Activated T-cell treated with anti-CD3 and anti-CD28 coated beads, Interleukin-2, amount 50 U/mL, for 24 hours (primary cell): ENCODE measurements at places on chromosomes 7 and 10.

GRCh38 chr10:67473850-67474633 is 222.0 kb downstream of the CTNNA3 start:
- DNase-seq, result no peak

GRCh38 chr10:104080762-104081161 is 4.9 kb downstream of the COL17A1 start:
- no peak for DNase-seq

DNA sequence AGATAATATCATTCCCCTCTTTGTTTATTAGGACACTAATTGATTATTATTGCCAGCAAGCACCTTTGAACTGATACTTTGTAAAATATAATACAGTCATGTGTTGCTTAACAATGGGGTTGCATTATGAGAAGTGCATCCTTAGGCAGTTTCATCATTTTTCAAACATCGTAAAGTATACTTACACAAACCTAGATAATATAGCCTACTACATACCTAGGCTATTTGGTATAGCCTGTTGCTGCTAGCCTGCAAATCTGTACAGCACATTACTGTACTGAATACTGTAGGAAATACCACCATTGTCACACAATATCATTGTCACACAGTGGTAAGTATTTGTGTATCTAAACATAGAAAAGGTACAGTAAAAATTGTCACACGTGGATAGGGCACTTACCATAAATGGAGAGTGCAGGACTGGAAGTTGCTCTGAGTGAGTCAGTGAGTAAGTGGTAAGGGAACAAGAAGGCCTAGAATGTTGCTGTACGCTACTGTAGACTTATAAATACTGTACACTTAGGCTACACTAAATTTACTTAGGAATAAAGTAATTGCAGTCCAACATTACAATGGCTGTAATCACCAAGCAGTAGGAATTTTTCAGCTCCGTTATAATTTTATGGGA is 70.7 kb downstream of the LCOR start:
- no peak for DNase-seq

- DNase-seq, result no peak
Measured at GRCh38 chr10:97475936-97476594, 22.2 kb downstream of the MMS19 start.

DNA sequence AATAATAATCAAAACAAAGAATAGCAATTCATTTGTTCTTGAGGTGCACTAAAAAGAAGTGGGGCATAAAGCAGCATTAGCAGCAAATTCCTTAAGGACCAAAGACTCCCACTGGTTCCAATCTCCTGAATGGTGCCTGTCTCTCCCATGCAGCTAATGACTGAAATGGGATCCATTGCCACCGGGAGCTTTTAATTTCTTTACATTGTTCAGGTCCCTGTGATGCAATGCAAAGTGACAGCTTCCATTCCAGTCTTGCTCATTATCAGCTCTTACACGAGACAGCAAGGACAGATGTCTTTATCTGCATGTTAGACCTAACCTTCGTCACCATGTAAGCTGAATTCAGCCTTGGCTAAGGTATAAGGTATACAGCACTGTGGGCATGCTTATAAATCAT is 148.1 kb downstream of the POU6F2 start:
- DNase-seq, result no peak

DNA sequence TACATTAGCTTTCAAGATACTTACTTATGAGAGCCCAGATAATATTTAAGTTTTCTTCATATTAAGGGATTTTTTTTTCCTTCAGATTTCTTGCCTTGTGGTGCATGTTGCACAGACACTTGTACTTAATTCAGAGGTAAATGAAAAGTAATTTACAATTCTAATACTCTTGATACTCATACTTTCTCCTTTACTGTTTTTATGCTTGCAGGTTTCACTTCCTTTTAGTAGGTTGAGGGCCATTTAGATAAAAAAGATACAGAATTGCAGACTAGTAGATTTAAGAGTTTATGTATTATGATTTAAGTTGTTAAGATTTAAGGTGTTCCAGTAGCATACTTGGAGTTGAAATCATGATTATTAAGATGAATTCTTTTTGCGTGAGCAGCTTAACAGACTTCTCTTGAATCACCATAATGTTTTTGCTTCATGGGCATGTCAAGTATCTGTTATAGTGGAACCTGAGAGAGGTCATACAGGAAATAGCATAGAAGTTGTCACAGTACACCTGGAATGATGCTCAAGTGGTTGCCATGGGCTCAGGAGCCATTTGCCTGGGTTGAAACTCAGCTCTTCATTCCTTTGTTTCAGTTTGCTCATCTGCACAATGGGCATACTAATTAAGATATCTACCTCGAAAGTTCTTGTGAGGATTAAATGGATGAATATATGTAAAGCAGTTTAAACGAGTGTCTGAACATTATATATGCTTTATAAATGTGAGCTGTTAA is 174.8 kb upstream of the PRPS1L1 start:
- no peak for DNase-seq

DNA sequence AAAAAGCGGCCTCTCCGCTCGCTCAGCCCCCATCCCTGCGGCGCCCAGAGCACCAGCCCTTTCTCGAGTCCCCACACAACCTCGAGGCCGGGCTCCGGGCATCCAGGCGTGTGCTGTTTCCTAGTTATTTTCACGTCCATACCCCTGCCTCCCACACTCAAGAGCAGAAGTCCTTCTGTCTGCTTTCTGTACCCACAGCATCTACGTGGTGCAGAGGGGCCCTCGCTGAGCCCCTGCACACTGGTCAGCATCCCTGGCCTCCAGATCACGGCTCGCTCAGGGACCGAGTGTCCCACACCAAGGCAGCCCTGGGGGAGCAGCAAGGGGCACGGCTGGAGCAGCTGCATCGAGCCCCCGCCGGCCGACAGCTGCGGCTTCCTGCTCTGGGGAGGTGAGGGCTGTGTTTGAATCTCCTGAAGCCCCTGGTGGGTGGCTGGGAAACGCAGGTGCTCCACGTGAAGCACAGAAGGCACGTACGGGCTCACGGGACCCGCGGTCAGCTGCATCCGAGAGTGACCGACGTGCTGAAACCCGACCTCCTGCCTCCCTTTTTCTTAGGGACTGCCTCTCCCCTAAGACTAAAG is 333.1 kb downstream of the DNAJB6 start:
- no peak for DNase-seq

- DNase-seq, result no peak
Measured at GRCh38 chr10:68566351-68566750, 6.2 kb downstream of the TET1 start.
